ENCODE measurements at places on chromosomes 3 and 15.

- no peak for DNase-seq
These were observed 62.5 kb downstream of the ALCAM start for GRCh38 chr3:105429034-105429762.

GRCh38 chr15:92936138-92936537 is 36.0 kb downstream of the CHD2 start:
- DNase-seq, result no peak

- DNase-seq, result peak; percentile 31
These were observed 995 bp upstream of the LRRK1 start for GRCh38 chr15:100918034-100918689.

- no peak for DNase-seq
These were observed 19.7 kb downstream of the SSR3 start for GRCh38 chr3:156535162-156535627.

DNA sequence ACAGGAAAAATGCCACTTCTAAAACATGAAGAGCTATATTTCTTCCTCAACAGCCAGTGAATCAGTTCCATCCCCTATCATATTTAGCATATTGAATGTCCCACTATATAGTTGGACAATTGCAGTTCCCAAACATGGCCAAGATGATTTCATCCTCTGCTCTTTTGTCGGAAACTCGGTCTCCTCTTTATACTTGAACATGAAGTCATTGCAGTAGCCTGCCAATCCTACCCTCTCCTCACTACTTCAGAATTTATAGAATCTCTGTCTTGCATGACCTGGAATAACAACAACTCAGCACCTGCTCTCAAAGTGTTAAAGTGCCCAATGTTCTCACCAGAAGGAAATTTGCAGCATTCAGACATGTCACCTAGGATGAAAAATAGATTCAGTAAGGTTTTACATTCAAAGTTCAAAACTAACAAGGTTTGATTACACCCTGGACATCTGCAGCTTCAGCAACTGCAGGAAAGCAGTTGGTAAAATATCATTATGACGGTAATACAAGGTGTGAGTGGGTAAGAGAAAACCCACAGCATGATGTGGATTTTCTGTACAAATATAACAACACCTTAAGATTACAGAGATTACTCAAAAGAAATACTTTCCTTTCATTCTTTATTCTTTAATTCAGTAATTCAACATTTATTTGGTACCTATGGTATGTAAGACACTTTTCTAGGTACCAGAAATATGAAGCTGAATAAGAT is 52.5 kb downstream of the TP63 start:
- DNase-seq, result no peak

GRCh38 chr3:128855569-128855968 is 23.9 kb upstream of the ACAD9 start:
- no peak for DNase-seq

DNA sequence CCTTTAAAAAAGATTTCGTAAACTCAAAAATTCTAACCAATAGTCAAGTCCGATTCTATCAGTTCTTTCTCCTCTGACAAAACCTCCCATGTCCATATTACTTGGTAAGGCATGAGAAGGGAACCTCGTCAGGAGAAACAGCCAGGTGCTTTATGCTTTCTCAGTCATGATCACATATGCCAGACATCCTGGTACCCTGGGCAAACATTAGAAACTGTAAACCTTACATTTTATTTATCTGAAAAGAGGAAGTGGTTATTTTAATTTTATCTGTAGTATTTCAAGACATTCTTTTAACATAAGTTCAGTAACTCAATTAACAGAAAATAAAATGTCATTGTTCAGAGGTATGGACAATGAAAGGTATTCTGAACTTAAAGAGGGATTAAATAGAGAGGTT is 474.8 kb upstream of the GBE1 start:
- DNase-seq, result no peak

GRCh38 chr15:59410391-59410896 is 27.5 kb upstream of the FAM81A start:
- DNase-seq, result no peak

DNA sequence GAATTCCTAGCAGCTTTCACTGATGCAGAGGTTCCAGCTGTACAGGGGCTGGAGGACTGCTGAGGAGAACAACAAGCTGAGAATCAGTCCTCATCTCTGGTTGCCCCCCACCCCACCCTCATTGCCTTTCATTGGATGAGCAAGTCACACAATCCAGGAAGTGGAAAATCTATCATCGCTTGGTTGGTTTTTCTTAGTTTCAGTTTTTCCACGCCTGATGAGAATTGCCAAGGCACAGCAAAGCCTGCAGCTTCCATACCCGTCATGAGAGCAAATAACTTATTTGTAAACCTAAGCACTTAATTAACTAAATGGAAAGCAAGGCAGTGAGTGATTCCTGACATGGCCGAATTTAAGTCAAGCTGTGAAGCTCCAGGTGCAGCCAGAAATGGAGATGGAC is 21.4 kb upstream of the LIPC start:
- DNase-seq, result peak; percentile 57

- no peak for DNase-seq
These were observed 28.3 kb downstream of the CAPN3 start for GRCh38 chr15:42387603-42388002.

DNA sequence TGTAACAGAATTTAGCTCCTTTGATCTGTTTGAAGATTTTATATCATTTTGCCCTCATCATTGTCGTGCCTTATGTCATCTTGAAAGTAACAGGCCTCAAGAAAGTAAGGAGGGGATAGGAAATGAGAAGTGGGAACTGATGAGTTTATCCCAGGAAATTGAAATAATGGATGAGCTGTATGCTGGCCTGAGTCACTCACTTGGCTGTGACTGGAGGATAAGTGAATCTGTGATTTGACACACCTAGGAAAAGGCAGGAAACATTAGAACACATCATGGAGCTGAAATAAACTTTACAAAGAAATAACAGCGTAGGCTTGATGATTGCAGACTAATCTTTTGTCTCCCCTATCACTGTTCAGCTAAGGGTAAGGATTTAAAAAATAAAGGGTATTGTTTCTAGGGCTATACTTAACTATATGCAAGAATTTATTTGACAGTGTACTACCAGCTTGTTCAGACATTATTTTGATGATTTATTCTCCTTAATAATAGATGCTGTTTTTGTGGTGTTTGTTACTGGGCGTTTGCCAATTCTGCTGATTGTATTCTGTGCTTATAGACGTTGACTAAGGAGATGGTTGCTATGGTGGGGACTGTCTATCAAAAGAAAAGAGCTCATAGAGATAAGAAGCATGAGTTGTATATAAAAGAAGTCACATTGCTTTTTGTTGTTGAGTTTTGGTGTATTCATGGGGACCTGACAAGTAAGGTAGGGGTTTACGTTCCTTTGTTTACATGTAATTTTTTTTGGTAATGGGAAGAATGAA is 105.6 kb upstream of the ROPN1 start:
- no peak for DNase-seq

GRCh38 chr15:99613887-99614647 is 48.3 kb downstream of the MEF2A start:
- DNase-seq, result no peak

All from thymus (tissue), 14 donors.